GM12891 (cell line): ENCODE measurements at places on chromosomes 5 and 9.
A peak's percentile ranks its signal among the peaks of the same experiment; 100 is the strongest.

DNA sequence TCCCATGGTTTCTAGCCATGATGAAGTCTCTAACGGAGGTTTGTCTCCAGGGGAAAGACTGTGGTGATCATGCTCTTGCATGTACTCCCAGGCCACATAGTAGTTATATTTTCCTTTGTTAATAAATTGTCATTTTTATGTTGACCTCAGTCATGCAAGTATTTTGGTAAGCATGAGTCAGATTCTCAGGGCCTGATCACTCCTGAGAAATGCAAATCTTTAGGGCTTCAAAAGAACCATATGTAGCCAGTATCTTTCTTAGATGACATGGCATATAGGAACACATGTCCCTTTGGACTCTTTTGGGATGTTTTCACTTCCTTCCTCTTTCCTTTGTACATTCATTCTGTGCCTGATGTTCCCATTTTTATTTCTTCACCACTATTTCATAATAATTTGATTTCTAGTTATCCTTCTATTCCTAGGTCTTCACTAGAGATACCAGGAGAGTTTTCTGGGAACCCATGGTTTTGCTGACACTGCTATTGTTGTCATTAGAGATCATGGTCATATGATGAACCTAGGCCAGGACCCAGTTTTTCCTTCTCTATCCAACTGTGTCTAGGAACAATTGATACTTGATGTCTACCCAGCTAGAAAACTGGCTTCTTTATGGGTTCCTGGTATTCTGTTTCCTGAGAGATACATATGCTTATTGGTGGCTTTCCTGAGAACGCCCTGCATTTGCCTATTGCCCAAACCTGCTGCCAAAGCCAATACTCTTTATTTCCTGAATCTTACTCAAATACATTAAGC, 248.1 kb upstream of the NREP start:
- no peak for DNase-seq

GRCh38 chr9:112852741-112853504, 37.8 kb downstream of the SLC46A2 start:
- DNase-seq: no peak

- DNase-seq: peak; percentile 37
These were observed 321.6 kb downstream of the CEMIP2 start for GRCh38 chr9:71446473-71447411.

DNA sequence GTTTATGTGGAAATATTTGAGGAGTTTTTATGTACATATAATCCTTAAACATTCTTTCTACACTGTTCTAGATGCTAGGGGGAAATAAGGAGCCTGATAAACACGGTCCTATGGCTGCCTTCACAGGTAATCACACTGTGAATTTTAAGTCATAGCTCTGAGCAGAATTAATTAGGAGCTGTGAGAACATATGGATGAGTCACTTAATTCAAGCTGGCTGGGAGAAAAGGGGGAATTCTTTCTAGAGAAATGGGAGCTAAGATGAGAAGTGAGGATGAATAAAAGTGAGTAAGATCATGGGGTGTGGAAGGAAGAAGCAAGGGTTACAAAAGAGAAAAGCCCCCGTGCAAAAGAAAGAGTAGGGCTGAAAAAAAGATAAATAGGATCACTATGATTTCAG, 290.8 kb downstream of the DNAH5 start:
- no peak for DNase-seq

- no peak for DNase-seq
These were observed 17.3 kb downstream of the DAPK1 start for GRCh38 chr9:87515006-87515405.

- no peak for DNase-seq
These were observed 53.1 kb upstream of the DAB2IP start for GRCh38 chr9:121598167-121598964.

DNA sequence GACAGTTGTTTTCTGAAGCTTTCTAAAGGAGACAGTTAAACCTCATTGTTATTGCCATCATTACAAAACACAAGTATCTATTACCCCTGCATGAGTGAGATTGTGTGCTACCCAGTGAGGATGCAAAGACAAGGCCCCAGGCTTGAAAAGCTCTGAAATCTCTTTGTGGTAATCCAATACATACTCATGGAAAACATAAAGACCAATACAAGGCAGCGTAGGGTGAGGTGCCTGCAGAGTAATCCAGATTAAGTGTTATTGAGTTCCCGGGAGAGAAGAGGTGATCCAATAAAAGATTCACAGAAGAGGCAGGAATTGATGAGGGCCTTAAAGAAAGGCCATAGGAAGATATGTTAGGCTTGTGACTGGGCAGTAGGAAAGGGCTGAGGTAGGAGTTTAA, 150.1 kb downstream of the MEF2C start:
- no peak for DNase-seq

GRCh38 chr5:134101686-134102439, 12.6 kb upstream of the TCF7 start:
- DNase-seq: peak; percentile 69

DNA sequence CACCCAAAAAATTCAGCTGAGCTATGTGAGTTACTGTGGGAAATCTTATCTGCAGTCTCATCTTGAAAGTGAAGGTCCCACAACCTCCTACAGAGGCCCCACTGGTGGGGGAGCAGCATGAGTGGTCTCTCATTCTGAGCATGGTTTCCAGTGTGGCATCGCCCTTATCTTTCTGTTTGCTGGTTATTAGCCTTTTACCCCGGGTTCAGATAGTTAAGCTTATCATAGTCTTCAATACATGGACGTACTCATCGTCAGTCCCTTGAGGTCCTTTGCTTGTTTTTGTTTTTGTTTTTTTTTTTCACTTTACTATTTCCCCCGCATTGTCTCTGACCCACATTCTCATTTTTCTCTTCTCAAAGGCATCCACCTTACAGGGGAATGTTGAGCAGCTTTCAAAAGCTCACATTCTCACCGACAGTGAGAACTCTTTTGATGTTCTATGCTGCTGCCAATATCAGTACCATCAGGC, 7.7 kb upstream of the HAVCR2 start:
- DNase-seq: no peak

DNA sequence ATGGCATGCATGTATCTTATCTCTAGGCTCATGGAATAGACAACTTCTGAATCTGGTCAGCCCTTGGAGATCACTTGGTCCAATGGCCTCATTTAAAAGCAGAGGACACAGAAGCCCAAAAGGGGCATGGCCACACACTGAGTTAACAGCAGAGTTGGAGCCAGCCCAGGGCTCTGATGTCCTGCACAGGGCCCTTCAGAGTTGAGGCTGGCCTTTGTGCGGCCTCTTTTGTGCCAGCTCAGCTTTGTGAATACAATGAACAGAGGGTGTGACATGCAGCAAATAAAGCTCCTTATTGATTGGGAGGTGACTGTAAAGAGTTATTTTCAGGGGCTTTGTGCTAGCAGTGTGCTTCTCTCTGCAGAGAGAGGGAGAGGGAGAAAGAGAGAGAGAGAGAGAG, 150.1 kb upstream of the STK32A start:
- no peak for DNase-seq

DNA sequence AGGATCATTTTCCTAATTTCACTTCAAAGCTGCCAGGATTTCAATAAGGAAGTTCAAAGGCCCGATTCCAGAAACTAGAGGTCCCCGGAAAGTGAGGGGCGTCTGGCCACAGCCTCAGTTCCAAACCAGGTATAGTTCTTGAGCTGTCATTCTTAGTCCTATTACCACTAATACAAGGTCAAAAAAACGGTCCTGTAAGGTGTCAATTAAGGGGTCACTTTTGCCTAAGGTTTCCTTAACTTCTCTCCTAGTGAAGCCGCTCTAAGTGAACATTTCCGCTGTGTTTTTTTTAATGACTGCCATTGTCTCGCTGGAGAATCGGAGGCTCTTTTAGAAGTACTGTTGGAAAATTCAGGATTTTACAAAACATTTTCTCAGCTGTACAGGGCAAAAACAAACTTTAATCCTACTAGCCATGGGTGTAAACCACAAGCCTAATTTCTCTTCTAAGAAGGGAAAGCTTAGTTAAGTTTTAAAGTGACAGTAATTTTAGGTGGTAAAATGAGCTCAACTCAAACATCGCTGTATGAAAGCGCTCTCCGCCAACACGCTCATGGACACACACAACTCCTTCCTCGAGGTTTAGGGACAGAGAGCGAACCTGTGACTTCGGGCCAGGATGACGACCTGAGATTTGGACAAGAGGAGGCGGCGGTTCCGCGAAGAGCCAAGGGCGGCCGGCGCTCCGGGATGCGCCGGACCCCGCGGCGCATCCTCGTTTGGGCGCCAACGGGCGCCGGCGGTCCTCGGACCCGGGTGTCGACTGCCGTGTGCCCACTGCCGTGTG, 76.7 kb upstream of the IFNE start:
- no peak for DNase-seq

GRCh38 chr5:38453506-38453905, 102.9 kb downstream of the LIFR start:
- peak; percentile 41 for DNase-seq

- DNase-seq: no peak
These were observed 100.7 kb downstream of the PHF2 start for GRCh38 chr9:93677048-93677571.

DNA sequence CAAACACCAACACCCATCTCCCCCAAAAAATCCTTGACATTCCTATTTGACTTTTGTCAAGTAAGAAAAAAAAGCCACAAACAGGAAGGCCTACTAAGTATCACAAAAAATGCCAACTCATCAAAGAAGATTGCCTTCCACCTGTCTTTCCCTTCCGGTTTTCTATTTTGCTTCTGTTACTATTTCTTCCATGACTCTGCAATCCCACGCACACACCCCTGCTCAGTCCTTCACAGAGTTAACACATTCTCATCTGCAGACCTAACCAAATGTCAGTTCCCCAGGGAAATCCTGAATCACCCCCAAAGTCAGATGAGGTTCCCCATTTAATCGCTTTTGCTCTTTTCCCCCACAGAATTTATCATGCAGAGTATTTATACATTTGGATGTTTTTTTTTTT, 15.1 kb downstream of the LPAR1 start:
- DNase-seq: no peak

- DNase-seq: no peak
These were observed 47.1 kb upstream of the DMRT1 start for GRCh38 chr9:794386-794785.

- DNase-seq: no peak
These were observed 2.8 kb upstream of the UBAC1 start for GRCh38 chr9:135963938-135964337.

DNA sequence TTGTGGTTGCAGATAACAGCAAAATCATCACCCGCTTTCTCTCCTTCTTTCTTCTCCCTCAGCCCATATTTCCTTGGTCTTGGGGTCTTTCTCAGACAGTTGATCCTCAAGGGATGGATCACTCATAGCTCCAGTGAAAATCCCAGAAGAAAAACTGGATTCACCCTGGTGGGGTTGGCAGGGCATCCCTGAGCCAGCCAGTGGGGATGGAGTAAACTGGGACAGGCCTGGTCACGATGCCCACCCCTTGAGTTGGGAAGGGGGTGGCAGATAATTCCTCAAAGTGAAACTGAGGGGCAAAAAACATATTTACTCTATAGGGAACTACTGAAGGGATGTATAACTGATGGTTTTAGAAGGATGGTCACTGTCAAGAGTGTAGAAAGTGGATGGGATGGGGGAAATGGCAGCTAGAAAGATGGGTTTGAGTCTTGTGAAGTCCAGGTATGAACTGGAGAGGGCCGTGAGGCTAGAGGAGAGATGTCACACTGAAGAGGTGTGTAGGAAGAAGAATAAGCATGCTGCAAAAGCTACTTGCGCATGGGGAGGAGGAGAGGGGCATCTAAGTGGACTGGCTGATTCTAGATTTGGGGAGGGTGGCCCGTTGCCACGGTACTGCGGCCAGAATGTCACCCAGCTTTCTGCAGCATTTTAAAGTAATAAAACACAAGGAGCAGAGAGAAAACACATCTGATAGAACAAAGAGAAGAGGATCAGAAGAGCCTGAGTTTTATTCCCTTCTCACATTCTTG, 162.8 kb downstream of the PJA2 start:
- DNase-seq: no peak

GRCh38 chr5:172452398-172453205, 1.7 kb downstream of the SH3PXD2B start:
- DNase-seq: no peak

DNA sequence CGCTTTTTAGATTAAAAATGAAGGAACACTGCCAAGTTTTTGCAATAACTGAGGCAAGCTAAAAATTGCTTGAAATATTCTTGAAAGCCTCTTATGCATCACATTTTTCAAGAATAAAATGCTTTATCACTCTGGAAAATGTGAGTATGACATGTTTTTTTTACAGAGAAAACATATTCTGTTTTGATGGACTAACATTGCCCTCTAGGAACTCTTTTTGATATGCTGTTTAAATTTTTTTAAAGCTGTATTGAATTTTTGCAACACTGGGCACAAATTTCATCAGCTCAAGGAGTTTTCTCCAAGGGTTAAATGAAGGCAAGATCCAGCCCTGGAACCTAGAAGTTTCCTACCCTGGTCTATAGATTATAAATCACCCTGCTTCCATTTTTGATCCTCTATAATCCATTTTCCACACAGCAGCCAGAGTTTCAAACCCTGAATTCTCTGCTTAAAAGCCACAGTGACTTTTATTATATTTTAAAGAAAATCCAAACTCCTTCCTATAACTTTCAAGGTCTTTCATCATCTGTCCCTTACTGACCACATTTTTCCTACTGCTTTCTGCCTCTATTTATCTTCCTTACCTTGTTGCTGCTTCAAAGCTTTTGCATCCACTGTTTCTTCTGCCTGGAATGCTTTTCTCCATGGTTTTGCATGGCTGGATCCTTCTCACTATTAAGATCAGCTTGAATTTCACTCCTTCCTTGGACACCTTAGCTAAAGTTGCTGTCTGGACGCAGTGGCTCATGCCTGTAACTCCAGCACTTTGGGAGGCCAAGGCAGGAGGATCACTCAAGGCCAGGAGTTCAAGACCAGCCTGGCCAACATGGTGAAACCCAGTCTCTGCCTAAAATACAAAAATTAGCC, 60.9 kb downstream of the IL31RA start:
- no peak for DNase-seq

GRCh38 chr5:78320401-78320800, 25.9 kb upstream of the AP3B1 start:
- DNase-seq: peak; percentile 6

- DNase-seq: no peak
These were observed 3.1 kb upstream of the ZER1 start for GRCh38 chr9:128774804-128775203.

GRCh38 chr9:68476847-68477246, 63.8 kb downstream of the TMEM252 start:
- DNase-seq: no peak

GRCh38 chr5:167264348-167264747, 1027.1 kb upstream of the WWC1 start:
- no peak for DNase-seq

DNA sequence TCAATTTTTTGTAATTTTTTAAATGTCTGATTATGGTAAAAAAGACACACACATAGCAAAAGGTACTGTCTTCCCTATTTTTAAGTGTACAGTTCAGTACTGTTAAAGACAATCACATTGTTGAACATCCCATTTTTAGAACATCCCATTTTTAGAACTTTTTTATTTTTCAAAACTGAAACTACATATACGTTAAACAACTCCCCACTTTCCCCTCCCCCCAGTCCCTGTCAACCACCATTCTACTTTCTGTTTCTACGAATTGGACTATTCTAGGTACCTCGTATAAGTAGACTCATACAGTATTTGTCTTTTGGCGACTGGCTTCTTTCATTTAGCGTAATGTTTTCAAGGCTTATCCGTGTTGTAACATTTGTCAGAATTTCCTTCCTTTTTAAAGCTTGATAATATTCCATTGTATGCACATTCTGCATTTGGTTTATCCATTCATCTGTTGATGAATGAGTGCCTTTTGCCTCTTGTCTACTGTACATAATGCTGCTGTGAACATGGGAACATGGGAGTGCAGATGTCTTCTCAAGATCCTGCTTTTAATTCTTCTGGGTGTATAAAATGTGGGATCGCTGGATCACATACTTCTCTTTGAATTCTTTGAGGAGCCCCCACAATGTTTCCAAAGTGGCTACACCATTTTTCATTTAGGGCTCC, 154.0 kb downstream of the PIK3R1 start:
- no peak for DNase-seq
